NCI-H1930 (cell line): ENCODE measurements at places on chromosomes 7 and 10.

- DNase-seq = no peak
These were observed 7.2 kb upstream of the RELN start for GRCh38 chr7:103996639-103997038.

- DNase-seq = no peak
These were observed at the start of gene PAPOLB for GRCh38 chr7:4861673-4862072. Gene PAPOLB (minus strand): TSS chr7:4862030. CDS start chr7:4861810, 220 bp downstream.

DNA sequence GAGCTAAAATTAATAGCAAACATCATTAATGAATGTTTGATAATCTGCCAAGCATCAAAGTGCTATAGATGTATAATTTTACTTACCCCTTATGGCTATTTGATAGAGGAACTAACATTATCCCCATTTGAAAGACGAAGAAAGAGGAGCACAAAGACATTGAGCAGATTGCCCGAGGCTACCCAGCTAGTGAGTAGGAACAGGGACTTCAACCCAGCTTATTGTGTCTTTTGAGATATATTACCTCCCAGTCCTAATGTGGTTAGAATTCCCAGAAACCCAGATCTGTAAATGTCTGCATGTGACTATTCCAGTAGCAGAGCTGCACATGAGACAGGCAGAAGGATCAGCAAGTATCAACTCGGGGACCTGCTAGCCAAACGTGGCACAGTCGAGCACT, 160.1 kb upstream of the AOAH start:
- no peak for DNase-seq

DNA sequence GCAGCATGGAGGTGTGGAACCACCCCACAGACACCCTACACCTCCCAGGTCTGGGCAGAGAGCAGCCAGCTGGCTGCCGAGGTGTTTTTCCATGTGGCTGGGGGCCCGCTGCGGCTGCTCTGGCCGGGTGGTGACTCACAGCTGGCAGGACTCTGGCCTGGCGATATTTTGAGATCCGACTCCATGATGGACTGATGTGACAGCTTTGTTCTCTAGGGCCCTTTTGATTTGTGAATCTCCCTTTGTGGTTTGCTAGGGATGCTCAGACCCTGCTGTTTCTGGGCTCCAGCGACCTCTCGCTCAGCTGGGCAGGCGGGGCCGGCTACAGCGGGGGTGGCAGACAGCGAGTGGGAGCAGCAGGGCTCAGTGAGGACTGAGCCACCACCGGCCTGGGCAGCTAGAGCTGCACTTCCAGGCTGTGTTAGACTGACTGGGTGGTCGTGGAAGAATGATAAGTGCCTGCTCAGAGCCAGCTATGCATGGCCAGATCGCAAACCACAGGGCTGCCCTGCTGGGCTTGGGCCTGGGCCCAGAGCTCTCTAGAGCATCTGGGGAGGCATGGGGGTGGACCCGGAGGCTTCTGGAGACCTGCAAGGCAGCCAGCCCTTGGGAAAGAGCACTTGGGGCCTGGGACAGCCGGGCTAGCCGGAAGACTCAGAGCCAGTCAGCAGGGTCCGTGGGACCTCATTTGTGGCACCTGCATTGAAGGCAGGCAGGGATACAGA, 46.2 kb upstream of the GDF10 start:
- DNase-seq = no peak

- no peak for DNase-seq
These were observed 27.6 kb downstream of the LYZL1 start for GRCh38 chr10:29316308-29317026.

- no peak for DNase-seq
These were observed 121.1 kb downstream of the BBS9 start for GRCh38 chr7:33250421-33250871.

DNA sequence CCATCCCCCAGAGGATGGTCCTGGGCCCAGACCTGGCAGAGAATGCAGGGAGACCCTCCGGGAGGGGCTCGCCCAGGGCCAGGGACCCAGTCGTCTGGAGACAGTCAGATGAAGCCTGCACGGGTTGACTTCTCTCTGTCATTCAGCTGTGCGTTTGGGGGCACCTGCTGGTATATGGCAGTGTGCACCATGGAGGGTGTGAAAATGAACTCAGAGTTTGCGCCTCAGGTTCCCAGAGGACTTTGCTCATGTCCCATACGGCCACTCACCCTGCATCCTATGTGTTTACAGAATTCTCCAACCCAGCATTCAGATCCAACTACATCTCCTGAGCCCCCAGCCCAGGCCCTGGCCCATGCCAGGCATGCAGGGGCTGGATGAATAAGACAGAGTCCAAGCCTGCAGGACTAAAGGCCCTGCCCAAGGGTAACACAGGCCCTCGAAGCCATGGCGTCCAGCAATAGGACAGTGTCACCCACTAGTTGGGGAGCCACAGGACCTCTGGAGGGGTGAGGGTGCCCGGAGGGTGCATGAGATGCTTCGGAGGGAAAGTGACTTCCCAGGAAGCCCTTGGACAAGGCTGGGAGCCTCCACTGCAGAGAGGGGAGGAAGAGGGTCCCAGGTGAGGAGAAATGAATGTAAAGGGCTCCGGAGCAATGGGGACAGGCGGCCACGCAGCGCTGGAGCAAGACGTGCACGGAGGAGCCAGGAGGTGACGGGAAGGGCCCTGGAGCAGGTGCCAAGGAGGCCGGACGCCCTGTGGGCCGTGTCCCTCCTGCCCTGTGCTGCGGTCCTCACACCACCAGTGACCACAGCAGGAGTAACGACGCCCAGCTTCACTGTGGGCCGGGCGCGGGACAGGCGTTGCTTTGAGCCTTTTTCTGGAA, 36.3 kb downstream of the CALML3 start:
- no peak for DNase-seq

DNA sequence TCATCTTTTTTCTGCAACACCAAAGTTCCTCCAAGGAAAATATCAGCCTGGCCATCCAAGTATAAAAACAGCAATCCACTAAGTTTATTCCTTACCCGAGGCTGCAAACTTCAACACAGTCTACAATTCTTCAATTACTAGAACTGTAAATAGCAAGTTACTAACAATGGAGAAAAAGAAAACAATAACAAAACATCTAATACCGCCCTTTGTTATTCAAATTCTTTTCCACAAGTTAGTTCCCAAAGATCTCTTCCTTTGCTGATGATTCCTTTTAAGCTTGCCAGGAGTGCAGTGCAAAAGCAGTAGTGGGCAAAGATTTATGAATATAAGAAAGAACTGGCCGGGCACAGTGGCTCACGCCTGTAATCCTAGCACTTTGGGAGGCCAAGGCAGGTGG, 86.2 kb downstream of the CUL2 start:
- DNase-seq = no peak

DNA sequence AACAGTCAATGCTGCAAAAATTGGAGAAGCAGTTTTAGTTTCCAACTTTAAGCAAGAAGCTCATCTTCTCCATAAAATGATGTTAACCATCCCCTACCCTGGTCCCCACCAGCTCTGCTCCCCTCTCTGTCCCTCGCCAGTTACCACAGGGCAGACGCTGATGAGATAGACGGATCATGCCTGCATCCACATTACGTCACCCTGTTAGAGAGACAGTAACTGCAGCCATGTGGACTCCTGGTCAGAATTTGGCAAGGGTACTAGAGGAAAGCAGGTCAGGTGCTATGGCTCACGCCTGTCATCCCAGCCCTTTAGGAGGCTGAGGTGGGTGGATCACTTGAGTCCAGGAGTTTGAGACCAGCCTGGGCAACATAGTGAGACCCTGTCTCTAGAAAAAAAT, 81.9 kb upstream of the FZD8 start:
- DNase-seq = no peak

DNA sequence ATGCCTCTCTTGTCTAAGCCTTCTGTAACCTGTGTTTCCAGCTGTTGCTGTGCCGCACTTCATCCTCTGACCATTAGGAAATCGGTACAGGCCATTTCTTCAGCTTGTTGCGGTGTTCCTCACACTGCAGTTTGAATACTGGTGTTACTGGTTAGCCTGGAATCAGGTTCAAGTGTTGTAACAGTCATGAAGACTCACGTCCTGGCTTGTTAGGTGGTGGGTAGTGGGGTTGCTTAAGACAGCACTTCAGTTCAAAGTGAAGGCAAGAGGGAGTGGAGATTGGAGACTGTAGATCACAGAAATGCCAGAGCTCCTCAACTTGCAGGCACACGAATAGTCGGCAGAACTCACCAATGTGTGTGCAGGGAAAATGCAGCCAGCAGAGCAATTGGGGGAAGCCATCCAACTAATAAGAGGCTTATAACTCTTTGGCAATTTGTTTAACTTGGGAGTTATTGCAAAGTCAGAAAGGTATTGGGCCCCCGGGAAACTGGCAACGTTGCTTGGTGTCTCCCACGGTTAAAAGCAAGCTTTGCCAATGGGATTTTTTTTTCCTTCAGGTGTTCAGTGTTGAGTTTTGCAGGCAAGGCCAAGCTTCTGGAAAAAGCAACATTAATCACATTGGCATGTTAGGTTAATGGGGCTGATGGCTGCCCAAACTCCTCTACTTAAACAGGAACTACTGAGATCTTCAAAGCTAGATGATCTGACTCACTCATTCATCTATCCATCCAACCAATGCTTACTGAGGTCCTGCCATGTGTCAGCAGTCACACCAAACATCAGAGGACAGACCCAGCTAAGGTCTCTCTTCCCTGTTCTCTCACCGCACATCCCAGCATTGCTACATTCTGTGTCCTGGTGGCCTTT, 380.9 kb downstream of the GATA3 start:
- DNase-seq = no peak

- DNase-seq = no peak
These were observed 122.0 kb downstream of the FAM53B start for GRCh38 chr10:124622158-124622557.

GRCh38 chr10:35216303-35216905, 89.8 kb downstream of the CREM start:
- no peak for DNase-seq

- no peak for DNase-seq
These were observed 76.0 kb upstream of the C1QL3 start for GRCh38 chr10:16597656-16598055.
